ENCODE measurements at places on chromosomes 6 and 20.

GRCh38 chr6:118228886-118229285 lies 319.2 kb upstream of the PLN start:
- no peak for DNase-seq
- no peaks in the 10 kb centered on the region for H3K36me3 ChIP-seq
- no peaks in the 10 kb centered on the region for H3K27me3 ChIP-seq
- no peak overlapping the region for H3K4me3 ChIP-seq
- H3K4me1 ChIP-seq, result no peaks in the 10 kb centered on the region
- H3K27ac ChIP-seq, result no peak overlapping the region

DNA sequence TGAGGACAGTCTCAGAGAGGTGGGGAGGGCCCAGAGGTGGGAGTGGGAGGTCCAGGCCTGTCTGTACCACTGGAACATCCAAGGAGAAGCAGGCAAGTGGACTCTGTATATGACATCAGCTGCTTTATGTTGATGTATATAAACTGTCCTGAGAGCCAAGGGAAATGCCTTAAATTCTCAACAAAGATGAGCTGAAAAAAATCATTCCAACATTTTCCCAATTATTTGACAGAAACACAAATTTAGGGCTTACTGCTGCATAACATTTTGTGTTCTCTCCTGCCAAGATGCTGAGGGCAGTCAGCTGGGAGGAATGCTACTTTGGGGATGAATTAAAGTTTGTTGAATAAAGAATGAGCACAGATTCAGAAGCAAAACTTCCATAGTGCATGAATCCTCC lies 52.8 kb downstream of the FOXC1 start:
- DNase-seq, result no peak
- H3K27ac ChIP-seq, result no peak overlapping the region

DNA sequence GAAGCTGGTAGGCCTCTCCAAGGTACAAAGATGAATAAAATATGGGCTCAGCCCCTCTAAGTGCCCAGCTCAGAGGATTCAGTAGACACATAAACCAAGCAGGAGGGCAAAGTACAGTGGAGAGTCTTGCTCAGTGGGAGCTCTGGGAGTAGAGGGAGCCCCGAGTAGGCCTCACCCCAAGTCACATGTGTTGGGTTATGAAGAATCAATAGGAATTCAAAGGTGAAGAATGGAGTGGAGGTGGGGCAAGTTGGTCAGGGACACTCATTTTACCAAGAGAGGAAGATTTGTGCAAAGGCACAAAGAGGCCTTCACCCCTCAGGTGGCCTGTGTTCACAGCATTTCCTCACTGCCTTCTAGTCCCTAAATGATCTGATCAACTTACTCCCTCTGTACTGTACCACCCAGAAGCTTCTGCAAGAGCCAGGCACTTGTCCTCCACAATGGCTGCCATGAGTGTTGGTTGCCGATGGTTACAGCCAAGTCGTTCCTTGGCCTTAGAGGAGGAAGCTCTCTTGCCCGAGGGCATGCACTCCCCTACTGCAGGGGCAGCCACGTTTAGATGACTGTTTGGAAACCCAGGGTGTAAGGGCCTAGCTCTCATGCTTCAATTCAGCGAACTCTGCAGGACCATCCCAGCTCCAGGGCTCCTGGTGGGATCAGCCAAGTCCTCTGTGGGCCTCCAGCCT lies 6.7 kb upstream of the CDKN1A start:
- no peak overlapping the region for H3K27ac ChIP-seq
- H3K4me1 ChIP-seq, result peaks cover 4% of the 10 kb centered on the region
- no peaks in the 10 kb centered on the region for H3K27me3 ChIP-seq
- DNase-seq, result no peak
- no peaks in the 10 kb centered on the region for H3K36me3 ChIP-seq
- no peak overlapping the region for H3K4me3 ChIP-seq

DNA sequence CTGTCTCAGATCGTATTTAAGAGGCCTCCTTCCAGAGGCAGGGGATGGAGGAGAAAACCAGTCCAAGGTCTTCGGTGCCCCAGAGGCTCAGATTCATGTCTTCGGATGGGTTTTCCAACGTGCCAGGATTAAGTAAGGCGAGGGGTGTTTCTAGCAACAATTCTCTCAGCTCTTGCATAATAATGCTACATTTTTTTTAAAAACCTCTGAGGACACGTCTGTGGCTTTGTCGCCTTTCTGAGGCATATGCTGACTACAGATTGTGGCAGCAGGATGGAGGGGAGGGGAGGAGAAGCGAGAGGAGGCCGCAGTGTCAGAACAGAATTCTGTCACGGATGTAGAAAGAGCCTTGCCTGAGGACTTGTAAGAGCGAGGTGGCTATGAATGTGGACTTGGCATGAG lies 17.7 kb upstream of the CCDC167 start:
- peak; percentile 70 for DNase-seq
- H3K27me3 ChIP-seq, result no peaks in the 10 kb centered on the region
- H3K4me3 ChIP-seq, result peak overlapping the region; percentile 64
- H3K4me1 ChIP-seq, result peaks cover 93% of the 10 kb centered on the region
- H3K27ac ChIP-seq, result peak overlapping the region; percentile 93

DNA sequence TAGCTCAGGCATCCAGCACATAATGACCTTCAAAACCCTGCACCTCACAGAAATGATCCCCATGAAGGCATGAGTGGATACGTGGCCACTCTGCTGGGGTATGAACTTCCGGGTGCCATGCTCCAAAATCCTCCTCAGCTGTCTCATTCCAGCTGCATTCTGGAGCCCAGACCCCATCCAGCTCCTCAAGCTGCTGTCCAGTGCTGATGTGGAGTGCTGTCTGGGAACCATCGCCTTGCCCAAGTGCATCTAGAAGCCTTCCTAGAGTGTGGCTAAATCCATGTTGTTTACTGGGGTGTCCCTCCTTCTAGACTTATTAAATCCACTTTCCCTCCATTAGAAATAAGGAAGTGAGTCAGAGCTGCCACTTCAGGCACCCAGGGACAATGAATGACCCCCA lies 130.8 kb upstream of the PTPRT start:
- no peak overlapping the region for H3K4me3 ChIP-seq
- H3K36me3 ChIP-seq, result no peaks in the 10 kb centered on the region
- H3K27me3 ChIP-seq, result peaks cover 3% of the 10 kb centered on the region
- H3K27ac ChIP-seq, result no peak overlapping the region

- no peaks in the 10 kb centered on the region for H3K27me3 ChIP-seq
- no peak overlapping the region for H3K4me3 ChIP-seq
- DNase-seq, result no peak
- H3K27ac ChIP-seq, result no peak overlapping the region
- H3K36me3 ChIP-seq, result no peaks in the 10 kb centered on the region
These were observed 111.8 kb upstream of the ZFP64 start for GRCh38 chr20:52303281-52303950.

GRCh38 chr6:36242161-36242560 lies 27.7 kb upstream of the PNPLA1 start:
- no peak overlapping the region for H3K27ac ChIP-seq
- H3K4me3 ChIP-seq, result no peak overlapping the region
- H3K27me3 ChIP-seq, result no peaks in the 10 kb centered on the region
- peaks cover 5% of the 10 kb centered on the region for H3K4me1 ChIP-seq

DNA sequence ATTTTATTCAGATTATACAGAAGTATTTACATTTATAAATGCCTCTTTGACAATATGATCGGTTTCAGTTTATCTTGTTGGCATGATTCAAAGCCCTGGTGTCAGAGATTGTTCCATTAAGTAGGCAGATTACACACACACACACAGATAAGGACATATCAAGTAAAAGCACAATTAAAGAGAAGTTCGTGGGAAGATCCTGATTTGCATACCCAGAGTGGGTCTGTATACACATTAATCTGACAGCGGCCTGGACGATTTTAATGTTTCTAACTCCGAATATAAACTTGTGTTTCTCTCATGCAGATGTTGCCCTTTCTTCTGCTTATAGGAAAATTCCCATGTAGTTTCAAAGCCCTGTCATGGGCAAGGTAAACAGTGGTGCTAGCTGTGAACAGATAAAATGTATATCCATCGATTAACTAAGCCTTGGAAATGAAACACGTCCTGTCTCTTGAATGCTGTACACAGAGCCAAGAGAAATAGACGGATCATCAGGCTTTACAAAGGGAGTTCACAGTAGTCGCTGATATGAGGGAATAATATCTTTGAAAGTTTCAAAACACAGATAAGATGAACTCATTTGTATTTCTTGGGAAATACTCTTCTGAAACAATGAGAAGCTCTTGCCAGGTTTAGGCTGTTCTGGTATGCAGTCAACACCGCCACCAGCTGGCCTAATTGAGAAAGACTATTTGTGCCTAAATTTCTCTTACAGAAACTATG lies 108.2 kb upstream of the GMDS start:
- no peaks in the 10 kb centered on the region for H3K27me3 ChIP-seq
- no peak overlapping the region for H3K4me3 ChIP-seq
- no peaks in the 10 kb centered on the region for H3K36me3 ChIP-seq
- peak; percentile 22 for DNase-seq
- H3K27ac ChIP-seq, result no peak overlapping the region

DNA sequence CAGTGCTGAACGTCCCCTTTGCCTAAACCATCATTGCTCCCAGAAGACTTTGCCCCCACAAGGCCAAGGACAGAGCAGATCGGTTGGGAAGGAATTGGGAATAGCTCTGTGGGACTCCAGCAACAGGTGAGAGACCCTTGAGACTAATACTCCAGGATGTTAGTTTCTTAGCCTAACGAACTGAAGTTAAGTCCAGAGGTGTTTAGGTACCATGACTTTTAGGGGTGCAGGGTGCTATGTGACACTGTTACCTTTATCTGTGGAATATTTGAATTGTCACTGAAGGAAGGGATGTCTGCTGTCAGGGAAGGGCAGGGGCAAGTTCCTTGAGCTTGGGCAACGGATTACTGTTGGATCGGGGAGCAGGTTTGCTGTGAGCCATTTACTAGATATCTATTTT lies 1.9 kb downstream of the BLCAP start:
- no peaks in the 10 kb centered on the region for H3K27me3 ChIP-seq
- peaks cover 6% of the 10 kb centered on the region for H3K36me3 ChIP-seq
- no peak for DNase-seq
- peaks cover 59% of the 10 kb centered on the region for H3K4me1 ChIP-seq
- H3K4me3 ChIP-seq, result no peak overlapping the region

GRCh38 chr6:39947611-39948068 lies 13.4 kb upstream of the MOCS1 start:
- no peak for DNase-seq
- H3K4me3 ChIP-seq, result no peak overlapping the region
- no peak overlapping the region for H3K27ac ChIP-seq
- peaks cover 3% of the 10 kb centered on the region for H3K27me3 ChIP-seq

DNA sequence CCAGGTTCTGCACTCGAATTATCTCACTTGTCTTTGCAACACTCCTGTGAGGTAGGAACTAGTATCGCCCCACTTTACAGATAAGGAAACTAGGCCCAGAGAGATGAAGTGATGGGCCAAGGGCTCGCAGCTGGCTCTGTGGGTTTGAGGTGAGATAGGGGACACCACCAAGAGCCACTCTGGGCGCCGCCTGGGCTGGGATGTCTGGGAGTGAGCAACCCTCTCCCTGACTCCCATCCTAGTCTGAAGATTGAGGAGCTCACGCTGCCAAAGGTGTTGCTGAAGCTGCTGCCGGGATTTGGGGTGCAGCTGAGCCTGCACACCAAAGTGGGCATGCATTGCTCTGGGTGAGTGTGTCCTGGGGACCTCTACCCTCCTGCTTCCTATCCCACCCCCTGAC lies 5.4 kb downstream of the BPIFB3 start:
- H3K36me3 ChIP-seq, result no peaks in the 10 kb centered on the region
- no peak for DNase-seq
- no peak overlapping the region for H3K27ac ChIP-seq
- H3K4me1 ChIP-seq, result no peaks in the 10 kb centered on the region
- H3K27me3 ChIP-seq, result no peaks in the 10 kb centered on the region

DNA sequence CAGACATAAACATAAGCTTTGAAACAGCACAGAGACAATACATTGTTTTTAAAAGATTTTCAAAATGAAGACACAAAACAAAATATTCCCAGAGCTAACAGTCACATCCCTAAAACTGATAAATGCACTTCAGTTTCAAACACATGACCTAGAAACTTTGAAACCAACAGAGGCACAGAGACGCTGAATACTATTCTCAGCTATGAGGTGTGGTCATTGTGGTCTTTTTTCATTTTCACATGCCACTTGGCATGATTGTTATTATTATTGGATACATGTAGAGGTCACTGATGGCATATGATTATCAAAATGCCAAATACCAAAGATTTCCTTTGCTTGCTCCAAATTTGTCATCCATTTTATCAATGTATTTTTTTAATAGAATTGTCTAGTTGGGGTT lies 306.9 kb downstream of the QKI start:
- no peaks in the 10 kb centered on the region for H3K4me1 ChIP-seq
- no peaks in the 10 kb centered on the region for H3K27me3 ChIP-seq
- DNase-seq, result no peak
- no peak overlapping the region for H3K27ac ChIP-seq

All from CD4-positive, alpha-beta T cell (primary cell).